Activated CD8-positive, alpha-beta T cell treated with anti-CD3 and anti-CD28 coated beads, Interleukin-2, amount 10 ng/mL, durations not matched to agents 7 days and 5 days (primary cell): ENCODE measurements at places on chromosomes 6 and 20. TPM values are rescaled to one million over a fixed set of nuclear protein-coding genes. Genes with fewer than 3 reads are reported as not detected.

Gene TNFRSF6B
- total RNA-seq, result not detected

Gene ATP9A
- total RNA-seq, result 0.05 TPM

DNA sequence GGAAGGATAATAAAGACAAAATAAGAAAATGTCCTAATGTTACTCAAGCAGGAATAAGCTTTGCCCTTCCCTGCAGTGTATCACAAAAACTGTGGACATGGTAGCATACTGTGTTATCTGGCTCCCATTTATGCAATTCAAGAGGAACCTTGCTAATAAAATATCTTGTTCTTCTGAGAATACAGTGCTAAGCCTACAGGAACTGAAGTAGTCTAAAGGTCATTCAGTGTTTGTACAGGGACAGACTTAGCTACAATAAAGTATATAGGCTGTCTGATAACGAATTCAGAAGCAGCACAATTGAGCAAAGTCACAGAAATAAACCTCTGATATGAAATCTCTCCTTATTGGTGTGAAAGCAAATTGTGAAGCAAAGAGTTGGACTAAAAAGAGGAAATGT is 59.6 kb upstream of the SDHAF4 start:
- no peak for DNase-seq

DNA sequence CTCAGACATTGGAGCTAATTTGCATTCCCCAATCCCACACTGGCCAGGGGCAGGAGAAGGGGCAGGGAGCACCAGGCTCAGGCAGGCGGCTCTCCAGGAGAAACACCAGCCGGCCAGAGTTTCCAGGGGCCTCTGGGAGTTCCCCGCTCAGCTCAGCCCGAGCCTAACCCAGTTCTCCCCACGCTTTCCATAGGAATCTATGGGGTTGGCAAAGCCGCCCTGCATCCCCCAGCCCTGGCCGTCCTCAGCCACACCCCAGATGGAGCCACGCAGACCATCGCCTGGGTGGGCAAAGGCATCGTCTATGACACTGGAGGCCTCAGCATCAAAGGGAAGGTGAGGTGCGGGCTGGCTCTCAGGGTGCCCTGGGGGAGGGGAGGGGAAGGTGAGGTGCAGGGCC is 8.2 kb downstream of the NPEPL1 start:
- DNase-seq, result no peak

GRCh38 chr6:14781772-14782525 is 463.9 kb upstream of the JARID2 start:
- DNase-seq, result no peak

DNA sequence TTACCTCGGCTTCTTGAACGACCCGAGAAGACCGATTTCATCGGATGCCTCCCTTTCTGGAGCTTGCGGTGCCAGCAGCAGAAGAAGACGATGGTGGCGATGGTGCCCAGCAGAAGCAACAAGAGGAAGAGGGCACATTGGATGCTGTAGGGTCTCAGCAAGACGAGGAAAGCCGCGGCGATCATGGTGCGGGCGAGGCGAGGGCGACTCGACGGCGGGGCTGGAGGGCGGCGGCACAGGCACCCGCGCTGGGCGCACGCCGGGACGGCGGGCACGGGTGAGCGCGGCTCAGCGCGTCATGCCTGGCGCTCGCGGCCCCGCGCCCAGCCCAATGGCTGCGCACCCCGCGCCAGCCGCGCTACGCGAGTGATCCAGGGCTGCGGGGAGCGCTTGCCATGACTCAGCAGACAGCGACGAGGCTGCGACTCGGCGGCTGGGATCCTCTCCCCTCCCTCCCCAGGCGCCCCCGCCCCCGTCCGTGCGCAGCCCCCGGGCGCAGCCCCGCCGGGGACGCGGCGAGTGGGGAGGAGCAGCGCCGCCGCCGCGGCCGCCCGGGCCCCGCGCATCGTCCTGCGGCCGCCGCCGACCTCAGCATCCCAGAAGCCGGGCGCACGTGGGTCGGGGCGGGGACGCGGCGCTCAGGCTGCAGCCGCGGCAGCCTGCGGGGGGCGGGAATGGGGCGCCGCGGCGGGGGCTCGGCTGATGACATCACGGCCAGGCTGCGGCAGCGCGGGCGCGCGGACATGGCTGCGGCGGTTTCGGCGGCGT is at the start of gene BEND6:
BEND6 (plus strand) TSS at position 705 of the 768 bp plus-strand sequence. CDS start 26,704 bp downstream, outside the sequence.
- DNase-seq, result peak; percentile 33

DNA sequence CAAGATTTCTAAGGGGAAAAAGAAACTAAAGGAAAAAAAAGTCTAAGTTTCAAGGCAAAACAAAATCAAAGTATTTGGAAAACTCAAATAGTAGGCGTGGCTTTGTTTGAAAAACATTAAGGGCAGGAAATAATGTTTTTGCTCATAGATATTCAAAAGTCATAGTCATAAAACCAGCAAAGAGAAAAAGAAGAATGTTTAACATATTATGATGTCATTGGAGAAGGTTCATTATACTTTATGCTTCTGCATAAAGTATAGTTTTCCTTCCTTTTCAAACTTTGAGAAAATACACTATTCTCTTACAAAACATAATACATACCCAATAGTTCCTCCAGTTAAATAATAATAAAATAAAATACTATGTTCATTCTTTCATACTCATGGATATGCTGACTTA is 13.7 kb downstream of the USP49 start:
- DNase-seq, result no peak
